GM19239 (cell line): ENCODE measurements at places on chromosomes 11 and 22.

DNA sequence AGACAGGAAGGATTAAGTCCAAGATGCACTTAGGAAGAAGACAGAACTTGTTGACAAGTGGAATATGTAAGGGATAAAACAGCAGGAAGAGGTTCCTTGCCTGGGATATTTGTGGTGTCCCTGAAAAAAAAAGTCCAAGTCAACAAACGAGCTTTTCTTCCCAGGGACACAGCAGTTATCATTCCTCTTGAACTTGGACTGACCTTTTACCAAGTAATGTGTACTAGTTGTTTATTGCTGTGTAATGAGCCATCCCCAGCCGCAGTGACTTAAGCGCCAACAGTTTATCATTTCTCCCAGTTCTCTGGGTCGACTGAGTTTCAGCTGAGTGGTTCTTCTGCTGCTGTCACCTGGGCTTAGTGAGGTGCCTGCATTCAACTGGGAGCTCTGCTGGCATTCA lies 37.0 kb downstream of the KREMEN1 start:
- no peak for DNase-seq

GRCh38 chr11:79481795-79482194 lies 41.0 kb upstream of the TENM4 start:
- DNase-seq, result no peak

- no peak for DNase-seq
Observed at GRCh38 chr11:34696862-34697261, 76.0 kb downstream of the EHF start.

- peak; percentile 71 for DNase-seq
Observed at GRCh38 chr22:46072110-46072881, 78.0 kb upstream of the PPARA start.

- no peak for DNase-seq
Observed at GRCh38 chr22:50086526-50086925, 1.3 kb upstream of the MLC1 start.
